ENCODE measurements at places on chromosomes 3 and 15.
A peak's percentile ranks its signal among the peaks of the same experiment; 100 is the strongest.

DNA sequence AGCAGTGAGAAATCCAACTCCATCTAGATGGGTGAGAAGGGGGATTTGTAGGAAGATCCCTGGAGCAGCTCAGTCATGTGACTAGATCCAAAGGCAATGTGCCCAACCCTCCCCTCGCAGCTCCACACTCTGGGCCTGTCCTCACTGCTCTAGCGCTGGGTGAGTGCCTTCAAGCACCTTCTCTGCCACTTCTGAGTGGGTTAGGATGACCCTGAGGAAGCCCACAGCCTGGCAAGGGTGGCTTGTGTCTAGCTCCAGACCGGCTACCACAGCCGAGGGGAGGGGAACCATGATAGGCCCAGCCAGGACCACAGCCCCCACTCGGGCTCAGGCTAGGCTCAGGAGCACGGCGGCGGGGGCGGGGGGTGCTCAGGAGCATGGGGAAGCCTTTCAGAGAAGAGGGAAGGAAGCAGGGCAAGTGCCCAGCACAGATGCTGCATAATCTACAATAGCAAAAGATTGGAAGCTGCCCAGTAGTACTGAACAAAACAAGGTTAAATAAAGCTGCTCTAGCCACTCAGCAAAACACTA lies 1.7 kb downstream of the SPATA12 start:
- DNase-seq, result peak; percentile 44

DNA sequence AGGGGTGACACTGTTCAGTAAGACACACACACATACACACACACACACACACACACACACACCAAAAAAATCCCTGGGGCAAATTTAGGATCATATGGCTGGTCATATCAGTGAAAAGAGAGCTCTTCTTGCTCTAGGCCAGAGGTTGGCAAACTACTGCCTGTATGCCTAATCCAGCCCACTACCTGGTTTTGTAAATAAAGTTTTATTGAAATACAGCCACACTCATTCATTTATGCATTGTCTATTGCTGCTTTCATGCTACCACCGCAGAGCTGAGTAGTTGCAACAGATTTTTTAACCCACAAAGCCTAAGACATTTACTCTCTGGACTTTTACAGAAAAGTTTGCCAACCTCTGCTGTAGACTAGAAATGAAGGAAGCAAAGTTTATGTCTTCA lies 30.6 kb downstream of the ACP3 start:
- DNase-seq, result no peak

- DNase-seq, result no peak
Observed at GRCh38 chr15:80822256-80822655, 43.1 kb downstream of the CEMIP start.

- DNase-seq, result no peak
Observed at GRCh38 chr3:119819806-119820205, 37.9 kb downstream of the NR1I2 start.

GRCh38 chr3:102174832-102175374 lies 259.9 kb upstream of the ZPLD1 start:
- peak; percentile 27 for DNase-seq

- DNase-seq, result peak; percentile 36
Observed at GRCh38 chr15:78055919-78056713, 21.4 kb downstream of the TBC1D2B start.

- no peak for DNase-seq
Observed at GRCh38 chr3:151075869-151076562, 9.4 kb upstream of the MED12L start.

DNA sequence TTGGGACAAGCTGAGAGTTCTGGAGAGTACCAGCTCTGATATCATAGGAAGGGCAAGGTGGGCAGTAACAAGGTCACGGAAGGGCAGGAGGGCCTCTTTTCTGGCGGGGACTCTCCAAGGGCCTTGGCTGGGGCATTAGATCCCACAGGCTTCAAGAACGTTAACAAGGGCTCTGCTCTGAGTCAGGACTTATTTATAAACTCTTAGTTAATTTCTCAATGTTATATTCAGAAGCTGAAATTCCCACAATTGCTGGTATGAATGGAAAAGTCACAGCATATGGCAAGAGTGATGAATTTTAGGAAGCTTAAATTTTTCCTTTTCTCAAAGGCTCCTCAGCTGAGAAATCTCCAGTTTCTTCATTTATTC lies 320.2 kb upstream of the TBC1D5 start:
- DNase-seq, result peak; percentile 63

GRCh38 chr3:61821823-61822251 lies 260.5 kb downstream of the PTPRG start:
- peak; percentile 80 for DNase-seq

- peak; percentile 69 for DNase-seq
Observed at GRCh38 chr15:36951731-36952247, 148.6 kb downstream of the MEIS2 start.

GRCh38 chr3:58386626-58387365 lies 46.8 kb downstream of the PDHB start:
- peak; percentile 54 for DNase-seq

DNA sequence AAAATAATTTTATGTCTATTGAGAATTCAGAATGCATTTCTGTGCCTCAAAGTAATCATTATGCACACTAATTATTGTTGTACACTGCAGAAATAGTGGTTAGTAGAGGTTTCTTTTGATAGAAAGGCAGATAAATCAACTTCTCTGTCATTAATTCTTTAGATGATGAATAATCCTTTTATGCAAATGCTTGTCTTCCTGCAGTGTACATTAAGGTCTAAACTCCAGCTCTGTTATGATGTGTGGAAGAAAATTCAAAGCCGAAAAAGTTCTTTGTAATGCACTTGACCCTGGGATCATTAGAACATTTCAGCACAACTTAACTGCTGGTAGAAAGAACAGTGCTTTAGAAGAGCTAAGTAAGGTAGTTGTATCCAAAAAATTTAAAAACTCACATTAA lies 353.0 kb downstream of the NLGN1 start:
- DNase-seq, result no peak

DNA sequence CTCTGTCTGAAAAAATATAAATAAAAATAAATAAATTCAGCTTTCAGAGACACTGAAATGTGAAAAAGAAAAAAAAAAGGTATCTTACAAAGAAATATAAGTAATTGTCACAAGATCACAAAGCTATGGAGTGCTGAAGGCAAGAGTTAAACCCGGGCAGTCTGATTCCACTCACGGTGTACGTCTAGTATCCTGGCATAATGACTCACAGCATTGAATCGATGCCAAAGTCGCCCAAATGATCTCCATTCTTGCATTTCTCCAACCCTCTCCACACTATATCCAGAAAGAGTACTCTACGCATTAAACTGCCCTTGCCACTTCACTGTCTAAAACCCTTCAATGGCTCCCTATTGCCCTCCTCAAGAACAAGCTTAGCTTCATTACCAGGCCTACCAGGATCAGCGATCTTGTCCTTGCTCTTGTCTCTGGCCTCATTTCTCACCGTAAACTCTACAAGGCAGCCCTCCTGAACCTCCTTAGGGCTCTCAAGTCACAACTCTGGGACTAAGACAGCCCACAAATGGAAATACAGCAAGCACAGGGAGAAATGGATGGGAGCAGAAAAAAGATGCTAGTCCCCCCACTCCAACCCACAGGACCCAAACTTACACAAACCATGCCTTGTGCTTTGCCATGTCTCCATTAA lies 7.7 kb downstream of the SUCLG2 start:
- DNase-seq, result peak; percentile 30

GRCh38 chr3:154334973-154335420 lies 10.7 kb upstream of the DHX36 start:
- peak; percentile 64 for DNase-seq

GRCh38 chr3:187101184-187102072 lies 37.9 kb downstream of the RPL39L start:
- DNase-seq, result peak; percentile 91

DNA sequence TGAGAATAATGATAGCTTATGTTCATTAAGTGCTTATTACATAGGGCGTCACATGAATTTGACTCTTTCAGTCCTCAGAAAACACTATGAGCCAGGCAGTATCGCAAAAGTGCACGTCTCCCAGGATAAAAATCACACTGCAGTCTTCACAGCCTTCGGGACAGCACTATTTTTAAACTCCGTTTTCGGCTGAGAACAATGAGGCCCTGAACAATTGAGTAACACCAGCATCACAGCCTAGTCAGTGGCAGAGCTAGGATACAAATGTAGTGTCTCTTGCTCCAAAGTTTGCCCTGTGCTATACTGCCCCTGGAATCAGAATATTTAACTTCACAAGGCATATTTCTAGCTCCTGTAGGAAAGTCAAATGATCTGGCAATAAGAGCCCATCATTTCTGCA lies 852.1 kb upstream of the SEMA6D start:
- no peak for DNase-seq

GRCh38 chr3:102081572-102082289 lies 232.4 kb downstream of the NFKBIZ start:
- DNase-seq, result peak; percentile 6

DNA sequence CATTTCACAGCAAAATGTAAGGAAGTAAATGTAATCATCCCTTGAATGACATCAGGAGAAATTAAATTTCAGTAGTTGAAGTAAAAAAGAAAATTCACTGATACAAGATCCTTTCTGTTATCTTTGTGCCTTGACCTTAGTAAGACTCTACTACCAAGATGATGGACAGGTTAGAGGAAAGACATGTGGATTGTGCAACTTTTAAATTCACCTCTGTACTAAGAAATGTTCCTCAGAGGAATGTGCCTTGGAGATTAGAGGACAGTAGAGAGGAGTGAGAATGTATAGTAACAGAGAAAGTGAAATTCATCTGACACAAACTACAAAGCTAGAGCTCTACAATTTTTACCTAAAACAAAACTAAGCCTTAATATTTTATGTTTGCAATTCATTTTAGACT lies 375.3 kb downstream of the PLOD2 start:
- no peak for DNase-seq

- DNase-seq, result no peak
Observed at GRCh38 chr3:150411106-150411460, 3.0 kb downstream of the TSC22D2 start.

GRCh38 chr3:9339761-9340471 lies 22.9 kb upstream of the THUMPD3 start:
- DNase-seq, result peak; percentile 25

- DNase-seq, result no peak
Observed at GRCh38 chr3:79038636-79039035, 729.2 kb downstream of the ROBO1 start.

DNA sequence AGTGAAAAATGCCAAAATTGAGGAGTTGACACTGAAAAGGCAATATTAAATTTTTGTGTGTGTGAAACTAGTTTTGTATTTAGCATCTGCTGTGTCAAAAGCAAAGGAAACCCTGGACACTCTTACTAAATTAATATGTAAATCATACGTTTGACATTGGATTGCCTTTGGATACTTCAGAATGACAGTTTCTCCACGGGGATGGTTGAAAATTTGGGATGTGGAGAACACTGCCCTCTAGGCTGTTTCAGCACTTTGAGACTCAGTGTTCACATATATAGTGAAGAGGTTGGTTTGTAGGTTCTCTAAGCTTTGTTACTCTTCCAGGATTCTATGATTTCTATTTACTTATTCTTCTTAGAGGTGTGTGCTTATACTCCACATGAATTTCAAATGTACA lies 3.0 kb downstream of the ROBO2 start:
- no peak for DNase-seq

DNA sequence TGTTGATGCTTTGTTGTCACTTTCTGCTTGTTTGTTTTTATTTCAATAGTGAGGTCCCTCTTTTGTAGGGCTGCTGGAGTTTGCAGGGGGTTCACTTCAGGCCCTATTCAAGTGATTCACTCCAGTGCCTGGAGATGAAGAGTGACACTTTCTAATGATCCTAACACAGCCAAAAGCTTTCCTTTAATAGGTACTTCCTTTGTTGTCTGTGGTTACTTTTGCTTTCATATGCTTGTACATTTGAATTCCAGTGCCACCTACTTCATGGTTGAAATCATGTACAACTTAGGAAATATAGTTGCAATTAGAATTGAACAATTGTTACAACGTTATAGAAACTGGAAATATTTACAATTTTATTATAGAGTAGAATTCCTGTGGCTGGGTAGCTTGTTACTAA lies 466.8 kb upstream of the EPHA3 start:
- no peak for DNase-seq

GRCh38 chr3:154229217-154229590 lies 95.1 kb downstream of the DHX36 start:
- no peak for DNase-seq

DNA sequence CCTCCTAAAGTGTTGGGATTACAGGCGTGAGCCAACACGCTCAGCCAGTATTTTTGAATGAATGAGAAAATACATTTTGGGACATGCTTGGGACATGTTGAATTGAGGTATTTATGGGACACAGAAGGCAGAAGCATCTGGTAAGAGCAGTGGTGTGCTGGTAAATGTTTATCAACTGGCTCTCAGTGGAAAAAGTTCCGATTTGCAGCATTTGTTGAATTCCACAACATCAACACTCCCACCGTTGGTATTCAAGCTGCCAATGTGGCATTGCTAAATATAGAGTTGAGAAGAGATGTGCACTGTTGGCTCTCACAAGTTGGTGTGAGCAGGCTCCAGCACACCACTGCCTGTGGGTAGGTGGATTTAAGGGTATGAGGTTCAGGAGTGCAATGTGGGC lies 35.8 kb upstream of the LRRFIP2 start:
- peak; percentile 25 for DNase-seq

DNA sequence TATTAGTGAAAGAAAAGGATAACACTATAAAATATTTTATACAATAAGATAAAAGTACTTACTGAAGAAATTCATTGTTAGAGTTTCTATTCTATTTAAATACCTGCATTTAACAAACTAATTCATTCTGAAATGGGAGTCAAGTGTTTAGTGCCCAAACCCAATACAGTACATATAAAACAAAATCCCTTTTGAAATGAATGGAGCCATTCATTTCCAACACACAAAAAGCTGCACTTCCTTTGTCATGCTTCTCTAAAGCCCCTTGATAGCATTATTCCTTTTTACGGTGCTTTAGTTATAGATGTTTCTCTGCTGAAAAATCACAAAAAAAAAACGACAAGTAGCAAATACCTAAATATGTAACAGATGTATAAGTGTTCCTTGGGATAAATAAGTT lies 596.3 kb downstream of the ZIC1 start:
- no peak for DNase-seq

GRCh38 chr3:70737666-70738290 lies 425.3 kb upstream of the MDFIC2 start:
- DNase-seq, result peak; percentile 27

- peak; percentile 37 for DNase-seq
Observed at GRCh38 chr3:31405515-31405914, 127.2 kb upstream of the STT3B start.

DNA sequence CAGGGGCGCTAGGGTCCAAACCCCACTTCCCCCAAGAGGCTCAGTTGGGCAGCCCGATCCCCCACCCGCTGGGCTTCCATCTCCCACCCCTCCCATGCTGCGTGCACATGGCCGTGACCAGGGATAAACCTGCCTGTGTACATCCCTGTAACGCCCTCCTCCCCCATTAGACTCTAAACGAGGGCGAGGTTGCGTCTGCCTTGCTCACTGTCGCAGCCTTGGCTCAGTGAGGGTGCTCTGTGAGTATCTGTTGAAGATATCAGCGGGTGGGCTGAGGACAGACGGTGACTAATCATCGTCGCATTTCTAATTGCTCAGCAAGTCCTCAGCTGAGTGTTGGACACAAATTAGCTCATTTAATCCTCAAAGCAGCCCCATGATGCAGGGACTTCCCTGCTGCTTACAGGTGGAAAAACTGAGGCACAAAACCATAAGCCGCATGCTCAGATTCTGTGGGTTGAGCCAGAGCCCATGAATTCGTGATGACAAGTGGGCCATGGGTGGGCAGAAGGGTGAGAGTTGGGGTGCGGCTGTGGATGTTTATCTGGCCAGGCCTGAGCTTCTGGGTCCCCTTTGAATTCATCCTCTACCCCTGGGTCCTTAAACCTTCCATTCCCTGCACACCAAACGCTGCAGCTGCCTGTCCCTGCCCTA lies 26.0 kb downstream of the FBLN2 start:
- DNase-seq, result peak; percentile 43

Measured in fibroblast of the aortic adventitia (primary cell).